Activated naive CD4-positive, alpha-beta T cell treated with Interleukin-2 at 50 U/mL for 16 hours (primary cell): ENCODE measurements at places on chromosomes 5 and 9.

DNA sequence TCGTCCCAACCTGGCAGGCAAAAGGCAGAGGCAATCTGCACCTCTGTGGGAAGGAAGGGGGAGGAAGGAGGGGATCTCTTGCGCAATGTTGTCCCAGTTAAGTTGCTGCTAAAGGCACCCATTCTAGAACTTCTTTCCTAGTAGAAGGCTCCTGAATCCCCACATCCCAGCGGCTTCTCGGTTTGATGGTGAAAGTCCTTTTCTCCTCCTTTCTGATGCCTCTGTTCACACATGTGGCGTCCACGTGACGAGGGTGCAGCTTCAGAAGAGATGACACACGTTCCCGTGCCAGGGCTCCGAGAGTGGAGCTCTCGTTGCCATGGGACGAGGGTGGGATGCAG, 96.9 kb upstream of the FCN2 start:
- no peak for DNase-seq

DNA sequence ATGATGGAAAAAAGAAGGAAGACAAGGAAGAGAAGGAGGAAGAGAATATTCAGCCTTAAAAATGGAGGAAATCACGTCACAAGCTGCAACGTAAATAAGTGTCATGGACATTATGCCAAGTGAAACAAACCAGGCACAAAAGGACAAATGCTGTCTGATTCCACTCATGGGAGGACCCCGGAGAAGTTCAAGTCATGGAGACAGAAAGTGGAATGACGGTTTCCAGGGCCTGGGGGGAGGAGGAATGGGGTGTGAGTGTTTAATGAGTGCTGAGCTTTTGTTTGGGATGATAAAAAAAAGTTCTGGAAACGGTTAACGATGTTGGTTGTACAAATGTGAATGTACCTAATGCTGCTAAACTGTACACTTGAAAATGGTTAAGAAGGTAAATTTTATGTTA, 439.5 kb downstream of the GADD45G start:
- DNase-seq: no peak

DNA sequence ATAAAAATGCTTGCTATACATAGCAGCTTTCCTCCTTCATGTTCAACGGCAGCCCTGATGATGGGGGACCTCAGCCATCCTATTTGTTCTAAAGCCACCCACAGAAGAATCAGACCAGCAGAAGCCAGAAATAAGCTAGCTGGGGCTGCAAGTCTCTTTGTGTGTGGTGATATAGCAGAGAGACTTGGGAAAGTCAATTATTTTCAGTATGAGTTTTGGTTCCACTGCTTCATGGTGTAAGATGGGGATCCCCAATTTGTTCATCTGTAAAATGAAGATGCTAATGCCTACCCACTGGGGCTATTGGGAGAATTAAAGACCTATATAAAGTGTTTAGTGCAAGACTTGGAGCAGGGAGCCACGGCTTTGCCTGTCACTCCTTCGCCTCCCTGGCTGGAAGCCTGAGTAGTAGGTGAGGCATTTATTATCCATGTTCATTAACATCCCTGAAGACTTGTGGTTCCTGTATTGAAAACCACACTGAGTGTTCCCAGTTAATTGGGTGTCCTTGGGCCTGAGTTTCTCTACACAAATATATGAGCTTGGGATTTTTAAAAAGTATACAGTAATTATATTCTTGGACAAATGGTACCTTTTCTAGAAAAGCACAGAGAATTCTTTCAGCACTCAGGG, 210.1 kb upstream of the SLC24A2 start:
- DNase-seq: no peak

DNA sequence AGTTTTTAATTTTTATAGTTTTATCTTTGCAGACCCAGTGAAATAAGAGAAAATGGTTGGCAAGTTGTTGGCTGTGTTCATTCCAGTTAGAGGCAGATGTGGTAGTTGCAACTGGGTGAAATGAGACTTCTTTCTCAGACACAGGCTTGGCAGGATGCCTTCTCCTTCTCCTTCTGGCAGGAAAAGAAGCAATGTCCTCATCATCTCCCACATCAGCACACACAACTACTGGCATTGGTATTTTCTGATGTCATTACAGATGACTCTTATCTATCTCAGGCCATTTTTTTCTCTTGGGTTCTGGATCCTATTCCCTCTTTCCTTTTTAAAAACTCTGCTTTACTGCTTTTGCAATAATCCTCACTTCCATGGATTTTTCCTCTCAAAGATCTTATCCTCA, 103.3 kb upstream of the EDIL3 start:
- no peak for DNase-seq

DNA sequence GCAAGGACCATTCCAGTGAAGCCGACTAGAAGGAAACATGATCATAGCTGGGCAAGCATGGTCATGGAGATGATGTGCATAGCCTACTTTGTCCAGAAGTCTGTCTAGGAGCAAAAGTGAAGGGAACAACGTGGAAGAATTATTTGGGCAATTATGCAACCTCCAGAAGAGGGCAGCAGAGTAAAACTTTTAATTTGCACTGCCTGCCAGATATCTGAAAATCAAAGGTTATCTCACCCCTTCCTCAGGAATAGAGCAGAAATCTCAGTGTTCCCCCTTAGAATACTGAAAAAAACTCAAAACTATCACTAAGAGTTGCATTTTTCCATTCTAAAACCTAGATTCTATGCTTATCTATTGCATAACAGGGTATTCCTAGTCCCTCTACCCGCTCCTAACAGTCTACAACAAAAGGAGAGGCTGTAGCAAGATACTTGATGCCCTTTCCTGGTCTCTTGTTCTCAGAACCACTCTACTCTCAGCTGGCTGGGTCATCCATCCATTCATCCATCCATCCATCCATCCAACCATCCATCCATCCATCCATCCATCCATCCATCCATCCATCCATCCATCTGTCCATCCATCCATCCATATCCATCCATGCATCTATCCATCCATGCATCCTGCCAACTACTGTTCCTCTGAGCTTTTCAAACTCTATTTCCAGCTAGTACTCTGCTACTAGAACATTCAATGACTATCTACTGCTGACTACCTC, 8.4 kb upstream of the SETD9 start:
- no peak for DNase-seq

GRCh38 chr9:117718701-117719100, 14.5 kb downstream of the TLR4 start:
- no peak for DNase-seq
